ENCODE measurements at places on chromosomes 7 and 10. TPM values are rescaled to one million over a fixed set of nuclear protein-coding genes. Genes with fewer than 3 reads are reported as not detected.

OGDH gene
- total RNA-seq: 135 TPM

KCNH2 gene
- total RNA-seq: 71.7 TPM

CLCN1 gene
- not detected for total RNA-seq

OPN4 gene
- 0.32 TPM for total RNA-seq

HOXA7 gene
- 1.7 TPM for total RNA-seq

PRRT4 gene
- 1.8 TPM for total RNA-seq

DAGLB gene
- 10.4 TPM for total RNA-seq

CCDC136 gene
- 20.7 TPM for total RNA-seq

H2BK1 gene
- not detected for total RNA-seq

EPHB6 gene
- 5.6 TPM for total RNA-seq

CEP55 gene
- 0.80 TPM for total RNA-seq

ANXA8L1 gene
- not detected for total RNA-seq

SKIDA1 gene
- 0.50 TPM for total RNA-seq

SHTN1 gene
- total RNA-seq: 5.5 TPM

NPY4R2 gene
- not detected for total RNA-seq

CYREN gene
- total RNA-seq: 30.8 TPM

All from esophagus muscularis mucosa (tissue), 4 donors.